ENCODE measurements at places on chromosomes 6 and 20. TPM values are rescaled to one million over a fixed set of nuclear protein-coding genes. Genes with fewer than 3 reads are reported as not detected.

DNA sequence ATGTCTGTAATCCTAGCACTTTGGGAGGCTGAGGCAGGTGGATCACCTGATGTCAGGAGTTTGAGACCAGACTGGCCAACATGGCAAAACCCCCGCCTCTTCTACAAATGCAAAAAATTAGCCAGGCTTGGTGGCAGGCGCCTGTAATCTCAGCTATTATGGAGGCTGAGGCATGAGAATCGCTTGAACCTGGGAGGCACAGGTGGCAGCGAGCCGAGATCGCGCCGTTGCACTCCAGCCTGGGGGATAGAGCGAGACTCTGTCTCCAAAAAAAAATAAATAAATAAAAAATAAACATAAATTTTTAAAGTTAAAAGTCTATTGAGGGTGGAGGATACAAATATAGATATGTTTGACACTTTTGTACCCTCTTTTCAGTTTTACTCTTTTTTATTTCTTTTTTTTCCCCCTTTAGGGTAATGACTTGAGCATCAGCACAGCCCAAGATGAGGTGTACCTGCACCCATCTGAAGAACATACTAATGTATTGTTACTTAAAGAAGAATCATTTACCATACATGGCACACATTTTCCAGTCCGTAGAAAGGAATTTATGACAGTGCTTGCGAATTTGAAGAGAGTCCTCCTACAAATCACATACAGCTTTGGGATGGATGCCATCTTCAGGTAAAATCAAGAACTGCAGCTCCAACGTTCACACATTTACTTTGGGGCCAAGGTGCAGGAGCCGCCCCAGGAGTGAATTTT, 368.9 kb downstream of the LAMA2 start:
- DNase-seq: no peak

DNA sequence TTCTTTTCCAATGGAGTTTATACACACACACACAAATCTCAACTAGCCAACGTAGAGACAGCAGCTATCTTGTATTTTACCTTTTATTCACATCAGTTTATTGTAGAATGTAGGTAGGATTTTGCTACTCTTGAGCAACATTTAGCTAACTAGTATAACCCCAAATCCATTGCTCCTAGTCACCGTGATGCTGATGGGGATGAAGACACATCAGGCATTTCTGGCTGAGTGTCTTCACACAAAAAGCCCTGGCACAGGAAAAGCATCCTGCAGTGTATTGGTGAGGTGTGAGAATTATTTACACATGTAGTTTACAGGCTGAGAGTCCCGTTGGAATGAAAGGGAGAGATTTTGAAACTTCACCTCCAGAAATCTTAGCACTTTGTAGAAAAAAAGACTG, 65.9 kb upstream of the FBXL4 start:
- DNase-seq: no peak

GRCh38 chr6:107730683-107731314, 93.3 kb downstream of the SCML4 start:
- DNase-seq: no peak

DNA sequence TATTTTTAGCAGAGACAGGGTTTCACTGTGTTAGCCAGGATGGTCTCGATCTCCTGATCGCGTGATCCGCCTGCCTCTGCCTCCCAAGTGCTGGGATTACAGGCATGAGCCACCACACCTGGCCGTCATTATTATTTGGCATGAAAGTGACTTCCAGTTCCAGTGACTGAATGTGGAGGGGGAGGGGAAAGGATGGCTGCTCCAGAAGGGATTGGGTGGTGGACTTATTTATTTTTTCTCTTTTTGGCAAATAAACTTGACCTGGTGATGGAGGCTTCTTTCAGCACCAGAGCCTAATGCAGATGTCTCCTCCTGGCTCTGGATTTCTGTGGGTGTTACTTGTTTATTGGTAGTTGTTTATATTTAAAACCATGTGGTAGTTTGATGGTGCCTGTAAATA, 16.9 kb upstream of the SLC22A23 start:
- no peak for DNase-seq

DNA sequence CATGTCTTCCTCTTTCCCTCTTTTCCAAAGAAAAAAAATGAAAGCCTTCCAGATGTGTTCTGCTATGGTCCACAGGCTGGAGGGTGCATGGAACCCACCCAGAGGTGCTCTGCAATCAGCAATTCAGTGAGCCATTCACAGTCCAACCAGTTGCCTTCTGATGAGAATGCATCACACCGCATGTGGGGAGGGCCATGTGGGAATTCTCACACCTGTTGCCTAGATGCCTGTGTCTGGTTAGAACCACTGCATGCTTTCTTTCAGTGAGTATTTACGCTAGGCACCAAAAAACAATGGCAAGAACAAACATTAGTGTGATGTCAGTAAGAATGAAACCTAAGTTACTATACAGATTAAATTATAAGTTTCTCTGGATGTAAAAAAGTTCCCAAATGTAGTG, 311.6 kb upstream of the CDYL start:
- DNase-seq: no peak

DNA sequence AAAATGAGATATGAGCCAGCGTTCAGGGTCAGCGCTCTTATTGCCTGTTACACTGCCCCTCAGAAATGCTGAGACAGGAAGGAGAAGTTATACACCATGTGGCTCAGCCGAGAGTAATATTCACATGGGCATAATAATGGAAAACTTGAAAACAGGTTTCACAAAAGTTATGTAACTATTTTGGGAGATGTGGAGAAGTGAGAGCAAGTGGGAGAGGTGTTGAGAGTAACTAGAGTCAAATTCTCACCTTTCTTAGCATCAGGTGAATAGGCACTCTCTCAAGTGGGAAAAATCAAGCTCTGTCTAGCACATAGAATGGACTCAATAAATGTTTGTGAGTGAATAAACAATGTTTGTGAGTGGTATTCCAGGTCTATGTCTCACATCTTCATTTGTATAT, 94.5 kb downstream of the TBX18 start:
- no peak for DNase-seq

DNA sequence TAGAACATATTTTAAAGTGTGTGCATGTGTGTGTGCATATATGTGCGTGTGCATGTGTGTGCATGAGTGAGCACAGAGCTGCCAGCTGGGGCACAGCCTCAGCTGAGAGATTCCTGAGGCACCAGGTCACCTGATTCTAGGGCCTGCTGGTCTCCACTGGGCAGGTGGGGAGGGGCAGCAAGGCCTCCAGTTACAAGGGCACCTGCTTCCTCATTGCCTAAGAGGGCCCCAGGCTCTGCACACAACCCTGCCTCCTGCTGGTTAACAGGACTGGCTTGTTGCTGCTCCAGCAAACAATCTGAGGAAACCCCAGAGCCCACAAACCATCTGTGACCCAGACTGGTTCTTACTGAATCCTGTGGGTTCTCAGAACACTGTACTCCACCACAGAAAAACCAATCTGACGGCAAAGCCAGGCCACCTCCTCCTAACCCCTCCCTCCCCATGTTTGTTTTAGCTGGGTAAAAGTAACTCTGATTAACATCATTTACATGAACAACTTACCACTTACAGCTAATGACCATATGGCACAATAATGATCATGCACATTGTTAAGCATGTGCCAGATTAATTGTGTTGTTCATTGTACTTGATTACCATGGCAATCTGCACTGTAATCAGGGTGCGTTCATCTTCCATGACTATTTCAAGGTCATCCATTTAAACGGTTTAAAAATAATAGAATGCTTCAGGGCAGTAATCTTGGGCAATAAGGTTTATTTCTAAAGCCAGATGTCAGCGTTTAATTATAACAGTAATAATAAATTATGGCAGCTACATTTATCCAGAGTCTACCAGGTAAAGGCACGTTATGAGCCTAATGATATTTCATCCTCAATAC, 23.1 kb upstream of the UBE2J1 start:
- DNase-seq: peak; percentile 44

GRCh38 chr6:112232845-112233256, 21.5 kb downstream of the LAMA4 start:
- DNase-seq: no peak

DNA sequence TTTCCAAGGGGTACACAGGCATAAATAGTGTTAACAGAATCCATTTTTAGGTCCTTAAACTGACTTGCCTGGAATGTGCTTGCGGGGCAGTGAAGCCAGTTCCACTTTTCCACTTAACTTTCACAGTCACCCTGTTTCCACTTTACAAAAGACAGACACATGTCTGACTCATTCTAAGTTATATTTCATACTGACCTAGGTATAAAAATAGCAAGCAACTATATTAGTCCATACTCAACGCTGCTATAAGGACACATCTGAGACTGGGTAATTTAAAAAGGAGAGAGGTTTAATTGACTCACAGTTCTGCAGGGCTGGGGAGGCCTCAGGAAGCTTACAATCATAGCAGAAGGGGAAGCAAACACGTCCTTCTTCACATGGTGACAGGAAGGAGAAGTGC, 88.2 kb downstream of the MTFR2 start:
- DNase-seq: no peak

GRCh38 chr6:46964716-46965519, 43.2 kb upstream of the ADGRF5 start:
- no peak for DNase-seq

DNA sequence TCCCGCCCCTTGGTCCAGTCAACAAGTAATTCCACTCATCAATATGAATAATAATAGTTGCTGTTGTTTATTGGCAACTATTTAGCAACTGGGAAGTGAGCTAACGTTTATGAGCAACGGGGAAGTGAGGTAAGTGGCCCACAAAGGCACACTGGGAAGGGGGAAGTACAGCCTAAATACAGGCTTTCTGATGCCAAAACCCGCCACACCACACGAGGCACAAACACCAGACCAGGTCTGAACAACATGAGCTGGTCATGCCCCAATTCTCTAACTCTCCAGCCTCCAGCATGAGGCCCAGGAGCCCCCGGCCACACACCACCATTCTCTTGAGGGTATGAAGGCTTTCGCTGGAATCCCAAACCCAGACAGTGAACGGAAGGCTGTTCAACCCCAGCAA, 50.8 kb downstream of the PREX1 start:
- DNase-seq: no peak

TMEM244 gene
- total RNA-seq: 1.1 TPM

ENPP4 gene
- total RNA-seq: 4.5 TPM

GSTA3 gene
- total RNA-seq: not detected

SUPT3H gene
- total RNA-seq: 5.7 TPM

Measured in CD4-positive, CD25-positive, alpha-beta regulatory T cell (primary cell).